Stimulated activated CD4-positive, alpha-beta T cell treated with anti-CD3 and anti-CD28 coated beads, Interleukin-2, amount 100 ng/mL, for 24 hours (primary cell): ENCODE measurements at places on chromosomes 6 and 20.

GRCh38 chr20:10412591-10413408, 21.2 kb downstream of the MKKS start:
- no peak for DNase-seq

- DNase-seq = peak; percentile 71
Measured at GRCh38 chr6:170529839-170530469, 23.2 kb downstream of the PSMB1 start.

DNA sequence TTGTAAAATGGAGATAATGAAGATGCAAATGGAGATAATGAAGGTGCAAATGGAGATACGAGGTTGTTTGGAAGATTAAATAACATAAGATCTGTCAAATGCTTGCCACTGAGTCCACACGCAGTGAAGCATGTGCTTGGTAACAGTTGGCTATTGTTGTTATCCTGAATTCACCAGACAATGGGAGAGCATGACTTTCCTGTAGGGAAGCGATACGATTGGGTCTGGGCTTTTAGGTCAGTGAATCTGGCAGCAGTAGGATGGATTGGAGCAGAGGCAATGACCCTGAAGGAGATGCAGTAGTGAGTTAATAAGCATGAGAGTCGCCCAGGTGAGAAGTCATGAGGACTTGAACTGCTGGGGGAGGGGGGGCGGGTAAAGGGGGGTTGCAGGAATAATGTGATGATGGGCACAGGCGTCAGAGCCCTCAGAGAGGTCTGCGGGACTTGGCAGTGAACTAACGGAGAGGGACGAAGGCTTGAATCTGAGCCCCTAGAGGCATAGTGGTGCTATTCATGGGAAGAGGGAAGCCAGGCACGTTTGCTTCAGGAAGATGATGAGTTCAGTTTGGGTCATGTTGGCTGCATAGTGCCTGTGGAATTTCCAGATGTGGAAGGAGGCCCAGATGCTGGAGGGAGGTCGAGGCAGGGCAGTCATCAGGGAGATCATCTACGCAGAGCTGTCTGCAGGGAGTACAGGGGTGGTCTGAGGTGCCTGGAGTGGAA, 55.4 kb downstream of the ZDHHC14 start:
- no peak for DNase-seq

DNA sequence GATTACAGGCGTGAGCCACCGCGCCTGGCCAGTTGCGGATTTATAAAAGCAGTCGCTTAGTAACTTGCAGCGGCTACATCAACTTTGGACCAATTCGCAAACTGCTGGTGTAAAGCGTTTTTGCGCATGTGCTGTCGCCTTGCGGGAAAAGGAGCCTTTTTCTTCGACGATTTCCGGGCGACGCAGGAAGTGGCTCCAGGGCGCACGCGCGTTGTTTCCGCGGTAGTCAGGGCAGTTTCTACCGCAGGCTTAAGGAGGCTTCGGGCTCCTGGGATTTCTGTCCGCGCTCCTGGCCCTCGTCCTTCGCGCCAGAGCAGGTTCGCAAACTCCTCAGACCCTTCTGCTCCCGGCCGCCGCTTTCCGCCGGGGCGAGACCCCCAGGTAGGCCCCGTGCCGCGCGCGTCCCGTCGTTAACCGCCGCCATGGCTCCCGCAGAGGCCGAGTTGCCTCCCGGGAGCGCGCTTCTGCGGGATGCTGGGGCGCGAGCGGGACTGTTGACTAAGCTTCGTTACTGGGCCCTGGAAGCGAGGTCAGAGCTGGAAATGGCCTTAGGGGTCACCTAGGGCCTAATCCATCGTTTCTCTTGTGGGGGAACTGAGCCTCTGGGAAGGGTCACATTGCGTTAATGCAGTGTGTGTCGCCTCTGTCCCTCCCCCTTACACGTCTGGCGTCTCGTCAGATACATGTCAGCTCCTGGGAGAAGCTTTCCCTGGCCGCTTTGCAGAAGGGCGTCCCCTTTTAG, at the start of gene RAE1:
Gene RAE1, plus strand, starts transcription at position 214 of the 742 bp plus-strand sequence. CDS start 2,784 bp downstream, outside the sequence.
- DNase-seq = peak; percentile 93

DNA sequence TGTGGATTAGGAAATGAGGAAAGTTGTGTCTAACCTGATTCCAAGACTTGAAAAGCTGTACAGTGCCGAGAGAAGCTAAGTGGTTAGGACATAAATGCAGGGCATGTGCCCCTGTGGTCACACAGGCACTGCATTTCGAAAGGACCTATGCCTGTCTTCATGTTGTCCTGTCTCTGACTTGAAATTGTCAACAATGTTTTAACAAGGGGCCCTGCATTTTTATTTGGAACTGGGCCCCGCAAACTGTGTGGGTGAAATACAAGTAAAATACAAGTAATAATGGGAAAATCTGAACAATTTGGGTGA, 38.8 kb downstream of the MRS2 start:
- DNase-seq = no peak

DNA sequence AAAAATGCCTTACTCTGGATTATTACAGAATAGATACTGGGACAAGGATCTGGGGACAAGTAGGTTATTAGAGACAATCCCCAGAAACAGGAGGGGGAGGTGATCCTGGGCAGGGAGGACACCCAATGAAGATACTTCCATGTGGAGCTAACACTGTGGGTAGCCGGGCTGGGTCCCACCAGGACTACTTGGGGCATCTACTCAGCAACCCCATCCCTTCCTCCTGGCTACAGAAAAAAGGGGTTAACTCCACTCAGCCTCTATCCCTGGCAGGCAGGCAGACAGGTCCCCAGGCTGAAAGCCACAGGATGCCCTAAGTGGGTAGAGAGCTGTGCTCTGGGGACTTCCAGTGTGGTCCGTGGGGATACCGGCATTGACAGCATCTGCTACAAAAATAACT, 68.0 kb upstream of the NXT1 start:
- no peak for DNase-seq

DNA sequence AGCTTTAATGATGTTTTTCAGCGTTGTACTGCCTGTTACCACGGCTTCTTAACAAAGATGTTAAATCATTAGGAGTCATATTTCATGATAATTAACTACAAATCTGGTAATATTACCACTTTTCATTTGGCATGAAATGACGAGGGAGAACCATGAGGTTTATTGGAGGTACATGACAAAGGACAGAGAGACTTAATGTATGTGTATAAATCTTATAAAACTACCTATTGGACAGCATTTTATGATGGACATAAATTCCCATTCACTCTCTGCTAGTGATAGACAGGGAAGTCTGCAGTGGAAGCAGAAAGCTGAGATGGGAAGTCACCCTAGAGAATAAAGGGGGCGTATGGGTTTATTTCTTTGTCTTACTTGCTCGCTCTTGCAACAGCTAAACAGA, 949.9 kb upstream of the FLRT3 start:
- DNase-seq = no peak

DNA sequence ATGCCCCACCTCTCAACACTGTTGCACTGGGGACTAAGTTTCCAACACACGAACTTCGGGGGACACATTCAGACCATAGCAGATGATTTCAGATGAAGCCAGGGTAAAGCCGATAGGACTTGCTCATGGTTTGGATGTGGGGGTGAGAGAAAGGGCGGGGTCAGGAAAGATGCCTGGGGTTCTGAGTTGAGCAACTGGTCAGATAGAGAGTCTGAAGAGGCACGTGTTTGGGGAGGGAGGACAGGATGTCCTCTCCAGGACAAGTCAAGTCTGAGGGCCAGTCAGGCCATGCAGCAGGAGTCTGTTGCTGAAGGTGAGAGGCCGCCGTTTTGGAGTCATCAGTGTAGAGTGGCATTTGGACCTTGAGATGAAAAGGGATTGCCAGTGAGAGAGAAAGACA, 197.9 kb upstream of the SNX9 start:
- DNase-seq = no peak

GRCh38 chr6:134373282-134373922, 55.5 kb upstream of the SGK1 start:
- DNase-seq = no peak

- no peak for DNase-seq
Measured at GRCh38 chr6:21478883-21479539, 114.5 kb upstream of the SOX4 start.

DNA sequence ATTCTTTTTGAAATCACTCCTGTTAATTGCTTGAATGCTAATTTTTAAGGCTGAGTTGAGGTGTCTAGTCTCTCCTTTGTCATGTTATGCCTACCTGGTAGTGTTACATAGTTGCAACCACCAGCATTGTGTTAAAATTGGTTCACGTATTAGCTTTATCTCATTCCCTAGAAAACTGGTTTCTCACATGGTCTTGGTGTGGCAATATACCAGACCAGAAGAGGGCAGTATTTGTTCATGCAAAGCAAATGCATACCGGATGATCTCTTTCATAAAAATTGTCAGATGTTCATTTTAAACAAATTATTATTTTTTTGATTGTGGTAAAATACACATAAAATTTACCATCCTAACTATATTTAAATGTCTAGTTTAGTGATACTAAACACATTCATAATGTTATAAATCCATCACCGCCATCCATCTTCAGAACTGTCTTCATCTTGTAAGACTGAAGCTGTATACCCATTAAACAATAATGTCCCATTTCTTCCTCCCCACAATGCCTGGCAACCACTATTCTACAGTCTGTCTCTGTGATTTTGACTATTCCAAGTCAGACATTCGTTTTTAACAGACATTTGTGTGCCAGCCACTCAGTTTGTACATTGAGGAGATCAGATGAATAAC, 92.8 kb downstream of the ATRN start:
- no peak for DNase-seq

- no peak for DNase-seq
Measured at GRCh38 chr6:83073615-83074014, 6.1 kb downstream of the DOP1A start.

DNA sequence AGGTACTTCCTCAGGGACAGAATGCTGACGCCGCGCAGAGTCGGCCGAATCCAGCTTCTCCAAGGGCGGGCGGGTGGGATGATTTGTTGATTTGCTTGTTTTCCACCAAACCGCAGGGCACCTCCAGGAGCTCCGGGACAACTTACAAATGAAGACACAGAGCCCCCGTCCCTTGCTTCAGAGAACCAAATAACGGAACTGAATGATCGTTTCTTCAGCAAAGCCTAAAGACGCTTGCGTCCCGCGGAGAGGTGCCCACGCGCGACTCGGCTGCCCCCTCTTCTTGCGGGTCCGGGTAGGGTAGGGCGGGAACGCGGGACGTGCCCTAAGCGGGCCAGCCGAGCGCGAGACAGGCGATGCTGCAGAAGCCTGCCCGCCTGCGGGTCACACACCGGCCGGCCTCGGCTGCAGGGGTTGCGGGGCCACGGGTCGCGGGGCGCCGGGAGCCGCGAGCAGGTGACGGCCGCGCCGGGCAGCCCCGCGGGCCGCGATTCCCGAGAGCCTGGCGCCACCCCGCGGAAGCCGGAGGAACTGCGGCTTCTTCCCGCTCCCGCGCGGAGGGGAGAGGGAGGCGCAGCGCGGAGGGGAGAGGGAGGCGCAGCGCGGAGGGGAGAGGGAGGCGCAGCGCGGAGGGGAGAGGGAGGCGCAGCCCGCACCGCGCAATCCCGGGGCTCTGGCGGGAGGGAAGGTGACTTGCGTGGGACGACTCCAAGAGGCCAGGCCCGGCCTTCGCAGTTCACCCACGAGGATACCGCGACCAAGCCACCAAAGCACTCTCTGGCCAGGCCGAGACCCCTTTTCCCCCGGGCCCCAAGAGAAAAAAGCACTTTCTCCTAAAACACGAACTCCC, 7.7 kb upstream of the FOXF2 start:
- DNase-seq = peak; percentile 73

DNA sequence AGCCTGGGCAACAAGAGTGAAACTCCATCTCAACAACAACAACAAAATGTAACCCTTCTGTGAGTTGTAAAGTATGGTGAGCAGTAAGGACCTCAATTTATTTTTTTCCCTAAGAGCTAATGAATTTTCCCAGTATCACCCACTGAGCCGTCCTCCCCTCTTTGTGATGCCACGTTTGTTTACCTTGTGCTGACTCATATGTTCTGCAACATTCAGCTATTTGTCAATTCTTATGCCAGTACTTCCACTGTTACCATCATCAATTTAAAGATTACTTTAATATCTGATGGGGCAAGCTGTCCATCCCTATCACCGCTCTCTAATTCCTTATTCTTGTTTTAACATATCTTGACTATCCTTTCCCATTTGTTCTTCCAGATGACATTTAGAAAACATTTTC, 37.5 kb downstream of the MAK start:
- DNase-seq = no peak

- DNase-seq = no peak
Measured at GRCh38 chr20:35839904-35840303, 68.1 kb downstream of the PHF20 start.

DNA sequence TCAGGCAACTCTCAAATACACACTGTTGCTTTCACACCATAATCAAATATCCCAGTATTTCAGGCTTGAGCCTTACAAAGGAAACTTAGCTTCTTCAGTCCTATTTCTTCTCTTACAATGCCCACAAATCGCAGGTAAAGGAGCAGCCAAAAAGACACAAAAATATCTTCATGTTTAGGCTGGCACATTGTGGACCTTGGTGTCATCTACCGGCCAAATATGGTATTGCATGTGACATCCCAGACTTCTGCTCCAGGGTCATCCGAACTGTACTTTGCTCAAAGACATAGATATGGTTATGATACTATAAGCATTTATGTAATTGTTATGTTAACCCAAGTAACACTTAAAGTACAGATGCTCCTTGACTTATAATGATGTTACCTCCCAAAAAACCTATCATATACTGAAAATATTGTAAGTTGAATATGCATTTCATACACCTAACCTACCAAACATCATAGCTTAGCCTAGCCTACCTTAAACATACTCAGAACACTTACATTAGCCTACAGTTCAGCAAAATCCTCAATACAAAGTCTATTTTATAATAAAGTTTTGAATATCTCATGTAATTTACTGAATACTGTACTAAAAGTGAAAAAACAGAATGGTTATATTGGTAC, 4.6 kb downstream of the OR2H2 start:
- DNase-seq = peak; percentile 51

DNA sequence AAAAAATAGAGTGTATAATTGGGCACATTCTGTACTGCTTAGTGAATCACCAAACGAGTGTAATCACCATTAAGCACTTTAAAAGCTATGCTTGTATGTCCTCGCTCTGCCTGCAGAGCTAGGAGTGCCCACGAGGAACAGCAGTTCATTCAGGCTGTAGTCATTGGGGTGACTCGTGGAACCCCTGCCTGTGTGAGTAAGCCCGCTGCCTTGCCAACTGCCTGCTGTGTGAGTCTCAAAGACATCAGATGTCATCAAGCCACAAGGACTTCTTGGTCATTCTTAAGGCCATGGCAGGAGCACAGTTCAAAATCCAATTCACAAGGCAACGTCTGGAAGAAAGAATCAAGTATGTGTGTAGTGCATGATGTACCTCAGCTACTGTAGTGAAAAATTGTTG, 60.4 kb downstream of the FOXO3 start:
- peak; percentile 14 for DNase-seq
